ENCODE measurements at places on chromosomes 1 and 21. TPM values are rescaled to one million over a fixed set of nuclear protein-coding genes. Genes with fewer than 3 reads are reported as not detected.

DNA sequence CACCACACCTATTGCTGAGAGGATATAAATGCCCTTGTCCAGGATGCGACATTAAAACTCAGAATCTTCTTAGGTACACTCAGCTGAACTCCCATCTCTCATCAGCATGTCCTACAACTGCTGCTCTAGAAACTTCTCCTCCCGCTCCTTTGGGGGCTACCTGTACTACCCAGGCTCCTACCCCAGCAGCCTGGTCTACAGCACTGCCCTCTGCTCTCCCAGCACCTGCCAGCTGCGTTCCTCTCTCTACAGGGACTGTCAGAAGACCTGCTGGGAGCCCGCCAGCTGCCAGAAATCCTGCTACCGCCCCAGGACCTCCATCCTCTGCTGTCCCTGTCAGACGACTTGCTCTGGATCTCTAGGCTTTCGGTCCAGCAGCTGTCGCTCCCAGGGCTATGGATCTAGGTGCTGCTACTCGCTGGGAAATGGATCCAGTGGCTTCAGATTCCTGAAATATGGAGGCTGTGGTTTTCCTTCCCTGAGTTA lies at the start of gene KRTAP13-4:
Gene KRTAP13-4 (plus strand): TSS at position 51 of the 486 bp plus-strand sequence. CDS start 56 bp downstream, at position 107.
- no peak for DNase-seq

DNA sequence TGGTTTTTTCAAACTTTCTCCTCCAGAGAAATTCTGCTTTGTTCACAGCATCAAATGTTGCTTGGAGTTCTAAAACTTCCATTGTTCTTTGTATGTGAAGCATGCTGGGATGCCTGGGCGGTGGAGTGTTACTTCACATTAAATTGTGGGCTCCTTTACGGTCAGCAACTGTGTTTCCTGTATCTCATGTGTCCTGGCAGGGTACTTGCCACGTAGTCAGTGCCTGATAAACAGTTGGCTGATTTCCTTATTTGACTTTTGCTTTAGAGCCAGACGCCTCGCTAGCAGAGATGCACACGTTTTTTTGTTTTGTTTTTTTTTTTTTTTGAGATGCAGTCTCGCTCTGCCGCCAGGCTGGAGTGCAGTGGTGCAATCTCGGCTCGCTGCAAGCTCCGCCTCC lies 96.7 kb downstream of the UCK2 start:
- no peak for DNase-seq

GRCh38 chr1:215889871-215890270 lies 322.8 kb downstream of the KCTD3 start:
- no peak for DNase-seq

DNA sequence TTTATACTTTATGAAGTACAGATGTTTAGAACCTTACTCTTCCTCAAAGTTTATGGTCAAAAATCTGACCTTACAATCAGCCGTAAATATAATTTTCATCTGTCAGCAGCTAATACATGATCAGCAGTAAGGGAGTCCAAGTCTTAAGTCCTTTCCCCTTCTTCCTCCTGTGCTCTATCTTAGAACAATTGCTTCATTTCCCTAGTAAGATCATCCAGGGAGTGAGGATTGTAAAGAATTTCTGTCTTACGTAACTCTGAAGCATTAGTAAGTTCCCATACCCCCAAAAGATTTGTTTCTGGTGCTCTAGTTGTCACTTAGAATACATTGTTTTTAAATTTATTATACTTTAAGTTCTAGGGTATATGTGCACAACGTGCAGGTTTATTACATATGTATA lies 2.1 kb downstream of the SETDB1 start:
- no peak for DNase-seq

DNA sequence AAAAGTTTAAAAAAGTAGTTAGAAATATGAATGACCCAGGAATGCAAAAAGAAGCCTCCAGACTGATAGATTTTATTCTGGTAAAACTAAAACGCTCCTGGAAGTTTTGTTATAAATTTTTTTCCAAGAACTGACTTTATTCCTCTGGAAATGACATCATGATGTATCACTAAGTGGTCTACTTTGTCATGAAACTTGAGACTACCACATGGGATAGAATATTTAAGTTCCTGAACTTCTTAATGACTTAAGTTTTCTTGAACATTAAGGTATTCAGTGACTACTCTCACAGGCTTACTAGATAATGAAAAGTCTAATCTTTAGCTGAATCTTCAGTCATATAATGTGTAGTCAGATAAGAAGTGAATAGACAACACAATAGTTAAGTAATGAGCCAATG lies 842.2 kb downstream of the USP25 start:
- no peak for DNase-seq

DNA sequence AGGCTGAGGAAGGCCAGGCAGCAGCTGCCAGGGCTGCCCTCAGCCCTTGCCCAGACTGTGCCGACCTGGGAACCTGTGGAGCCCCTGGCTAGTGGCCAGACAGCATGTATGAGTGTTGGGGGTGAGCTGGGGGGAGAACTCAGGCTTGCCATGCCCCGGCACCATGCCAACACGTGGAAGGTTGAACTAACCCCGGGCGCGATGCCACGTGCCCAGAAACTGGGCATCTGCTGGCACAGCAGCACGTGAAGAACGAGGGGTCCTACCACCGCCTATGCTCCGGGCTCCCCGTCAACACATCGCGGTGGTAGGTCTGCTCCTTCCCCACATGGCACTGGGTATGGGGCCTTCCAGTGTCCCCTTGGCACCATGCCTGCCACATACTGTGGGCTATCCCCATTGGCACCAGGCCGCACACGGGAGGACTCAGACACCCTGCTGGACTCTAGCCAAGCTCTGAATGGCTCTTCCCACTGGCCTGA lies 68.7 kb downstream of the CASZ1 start:
- DNase-seq = no peak

GRCh38 chr1:7471836-7472235 lies 299.3 kb upstream of the VAMP3 start:
- no peak for DNase-seq

DNA sequence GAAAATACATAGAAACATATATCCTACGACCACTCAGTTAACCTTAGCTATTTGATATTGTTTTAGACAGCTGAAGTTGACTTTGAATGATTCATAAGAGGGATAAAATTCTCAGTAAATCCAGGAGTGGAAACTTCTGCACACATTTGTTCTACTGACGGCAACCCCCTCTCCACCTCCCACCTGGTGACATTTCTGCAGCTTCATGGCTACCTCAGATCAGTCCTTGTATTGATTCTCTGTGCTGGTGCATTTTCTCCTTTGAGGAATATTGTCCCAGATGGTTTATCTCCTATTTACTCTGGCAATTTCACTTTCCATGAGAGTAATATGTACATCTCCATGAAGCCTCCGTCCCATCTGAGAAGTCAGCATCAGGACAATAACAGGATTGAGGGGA lies 57.7 kb upstream of the COA6 start:
- no peak for DNase-seq

GRCh38 chr1:96880626-96881025 lies 159.0 kb downstream of the PTBP2 start:
- DNase-seq = no peak

- DNase-seq = no peak
These were observed 33.2 kb downstream of the KCTD3 start for GRCh38 chr1:215600258-215600792.

- DNase-seq = no peak
These were observed 548.1 kb downstream of the LTN1 start for GRCh38 chr21:28444557-28444956.

- DNase-seq = peak; percentile 31
These were observed 40.0 kb upstream of the MAGOH start for GRCh38 chr1:53278298-53278725.

The OPRD1 gene
- 0.19 TPM for total RNA-seq

The PRRC2C gene
- total RNA-seq = 61.9 TPM

The GSTM1 gene
- 26.9 TPM for total RNA-seq

The CD1B gene
- not detected for total RNA-seq

The CR1L gene
- not detected for total RNA-seq

Measured in pancreas (tissue), 10 donors.